ENCODE measurements at places on chromosomes 7 and 10.

DNA sequence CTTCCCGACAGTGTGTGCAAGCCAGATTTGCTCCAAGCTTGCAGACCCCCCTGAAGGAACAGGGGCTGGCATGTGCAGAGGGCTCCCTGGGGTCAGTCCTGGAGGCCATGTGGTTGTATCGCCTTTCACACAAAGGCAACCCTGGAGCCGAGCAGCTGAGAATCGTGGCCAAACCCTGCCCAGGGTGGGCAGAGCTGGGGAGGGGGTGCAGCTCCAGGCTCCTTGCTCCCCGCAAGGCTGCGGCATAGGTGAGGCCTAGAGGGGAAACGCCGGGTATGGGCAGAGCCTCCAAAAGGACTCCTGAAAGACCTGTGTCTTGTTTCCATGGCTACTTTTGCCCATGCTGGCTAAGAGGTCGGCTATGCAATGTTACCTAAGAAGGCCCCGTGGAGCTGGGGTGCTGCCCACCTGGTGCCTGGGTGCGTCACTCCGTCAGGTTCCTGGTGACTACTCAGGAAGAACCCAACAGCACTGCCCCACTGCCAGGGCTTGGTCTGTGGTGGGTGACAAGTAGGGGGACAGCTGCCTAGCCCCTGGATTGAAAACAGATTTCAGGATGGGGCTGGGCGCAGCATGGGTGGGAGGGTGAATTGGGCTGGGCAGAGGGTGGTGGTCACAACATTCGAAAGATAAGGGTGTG lies 171.0 kb upstream of the SHH start:
- peak; percentile 3 for DNase-seq

DNA sequence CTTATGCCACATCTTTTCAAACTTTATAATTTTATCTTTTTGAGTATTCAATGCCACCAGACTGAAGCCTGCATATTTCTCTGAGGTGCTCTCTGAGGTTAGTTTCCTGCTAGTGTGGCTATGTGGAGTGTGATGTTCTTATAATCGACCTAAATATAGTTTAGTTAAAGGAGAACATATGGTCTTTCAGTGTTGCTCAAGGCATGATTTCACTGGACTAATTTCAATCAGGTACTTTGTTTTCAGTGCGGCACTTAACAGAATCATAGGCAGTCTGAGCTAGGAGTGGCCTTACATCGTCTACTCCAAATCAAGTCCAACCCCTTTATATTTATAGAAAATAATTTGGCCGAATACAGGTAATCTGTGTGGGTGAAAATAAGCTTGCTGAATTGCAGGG lies 134.2 kb downstream of the NXPH1 start:
- no peak for DNase-seq

DNA sequence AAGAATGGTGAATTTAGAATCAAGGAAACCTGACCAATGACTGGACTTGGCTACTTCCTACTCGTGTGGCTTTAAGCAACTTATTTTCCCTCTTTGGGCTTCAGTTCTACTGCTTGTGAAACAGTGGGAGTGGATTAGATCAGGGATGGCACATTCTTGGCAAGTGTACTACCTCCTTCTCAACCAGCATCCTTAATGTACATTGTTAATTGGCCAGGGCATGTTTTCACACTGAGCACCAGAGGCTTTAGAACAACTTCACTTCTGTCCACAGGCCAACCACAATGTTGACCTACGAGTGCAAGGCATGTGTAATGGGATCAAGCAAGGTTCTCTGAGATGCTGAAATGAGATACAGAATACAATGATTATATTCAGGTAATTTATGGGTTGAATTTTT lies 315.3 kb downstream of the ADRA2A start:
- DNase-seq, result no peak

GRCh38 chr10:110618230-110618610 lies 25.9 kb upstream of the RBM20 start:
- DNase-seq, result no peak

DNA sequence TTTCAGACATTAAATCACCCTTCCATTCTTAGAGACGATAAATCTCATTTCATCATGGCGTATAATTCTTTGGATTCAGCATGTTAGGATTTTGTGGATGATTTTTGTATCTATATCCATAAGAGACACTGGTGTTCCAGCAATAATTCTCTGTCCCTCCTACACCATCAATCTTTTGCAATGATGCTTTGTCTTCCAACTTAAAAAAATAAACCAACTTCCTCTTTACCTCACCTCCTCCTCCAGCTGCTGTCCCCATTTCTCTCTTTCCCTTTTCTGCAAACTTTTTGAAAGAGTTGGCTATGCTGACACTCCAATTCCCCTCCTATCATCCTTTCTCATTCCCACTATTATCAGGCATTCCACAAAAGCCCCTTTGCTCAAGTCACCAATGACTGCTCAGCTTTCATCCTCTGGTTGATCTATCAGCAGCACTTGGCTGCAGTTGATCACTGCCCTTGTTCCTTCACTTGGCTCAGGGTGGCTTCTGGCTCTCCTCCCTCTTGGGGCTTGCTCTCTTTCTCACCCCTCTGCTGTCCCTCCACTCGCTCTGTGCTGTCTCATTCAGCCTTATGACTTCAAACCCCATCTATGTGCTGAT lies 130.0 kb downstream of the ARHGAP22 start:
- DNase-seq, result no peak

- no peak for DNase-seq
Observed at GRCh38 chr7:155315977-155316376, 18.3 kb downstream of the INSIG1 start.

- DNase-seq, result no peak
Observed at GRCh38 chr7:95200741-95201140, 123.6 kb downstream of the PON1 start.

DNA sequence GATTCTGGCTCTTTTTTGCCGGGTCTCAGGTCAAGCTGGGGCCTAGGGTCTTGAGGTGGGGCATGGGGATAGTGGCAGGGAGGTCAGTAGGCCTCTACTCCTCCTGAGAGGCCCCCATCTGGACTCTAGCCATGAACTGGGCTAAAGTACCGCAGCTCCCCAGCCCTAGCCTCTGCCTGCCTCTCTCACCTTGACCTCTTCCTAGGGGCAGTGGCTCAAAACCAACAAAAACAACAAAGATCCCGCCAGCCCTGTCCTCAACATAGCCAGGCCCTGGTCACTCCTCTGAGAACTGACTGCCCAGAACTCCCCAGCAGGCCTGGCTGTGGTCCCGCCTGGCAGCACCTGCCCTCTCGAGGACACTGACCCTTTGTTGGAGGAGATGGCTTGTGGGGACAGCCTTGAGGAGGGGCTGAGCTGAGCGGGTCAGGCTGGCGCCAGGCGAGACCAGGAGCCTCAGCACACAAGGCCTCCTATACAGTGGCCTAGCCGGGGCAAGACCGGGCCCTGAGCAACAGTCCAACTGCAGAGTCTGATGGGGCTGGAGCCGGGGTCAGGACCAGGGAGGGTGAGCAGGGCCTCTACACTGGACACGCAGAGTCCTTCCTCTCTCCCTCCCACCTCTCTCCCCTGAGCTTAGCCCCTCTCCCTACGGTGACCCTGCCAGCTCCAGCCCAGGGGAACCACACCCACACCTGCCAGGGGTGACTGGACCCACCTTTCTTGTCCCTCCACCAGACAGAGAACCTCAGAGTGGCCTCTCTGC lies 11.6 kb upstream of the PPIF start:
- DNase-seq, result no peak

- no peak for DNase-seq
Observed at GRCh38 chr10:70459774-70460490, 18.5 kb upstream of the NODAL start.

DNA sequence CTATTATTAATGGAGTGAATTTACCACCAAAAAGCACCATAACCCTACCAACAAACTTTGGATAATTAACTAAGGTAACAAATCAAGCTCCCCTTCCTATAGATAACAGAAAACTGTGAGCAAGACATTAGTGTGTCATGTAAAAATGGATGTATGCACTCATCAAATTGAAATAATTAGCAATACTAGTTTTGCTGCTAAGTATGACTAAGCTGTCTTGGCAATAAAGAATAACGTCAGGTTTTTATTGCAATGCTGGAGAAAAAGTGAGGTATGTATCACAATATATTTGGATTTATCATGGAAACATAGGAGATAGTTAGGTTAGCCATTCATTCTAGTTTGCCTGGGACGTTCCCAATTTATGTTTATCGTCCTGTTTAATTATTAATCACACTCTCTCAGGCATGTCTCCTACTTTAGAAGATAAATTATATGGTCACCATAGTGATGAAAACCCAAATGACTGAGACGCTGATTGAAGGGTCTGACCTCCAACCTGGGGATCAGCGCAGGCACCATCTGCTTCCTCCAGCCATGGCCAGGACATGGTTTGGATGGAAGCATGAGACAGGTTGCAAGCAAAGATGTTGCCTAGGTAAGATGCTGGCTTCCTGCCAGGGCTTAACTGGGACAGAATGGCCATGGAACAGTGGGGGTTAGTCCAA lies 125.6 kb downstream of the FANK1 start:
- no peak for DNase-seq

- DNase-seq, result no peak
Observed at GRCh38 chr10:103763374-103764202, 91.8 kb downstream of the SH3PXD2A start.

DNA sequence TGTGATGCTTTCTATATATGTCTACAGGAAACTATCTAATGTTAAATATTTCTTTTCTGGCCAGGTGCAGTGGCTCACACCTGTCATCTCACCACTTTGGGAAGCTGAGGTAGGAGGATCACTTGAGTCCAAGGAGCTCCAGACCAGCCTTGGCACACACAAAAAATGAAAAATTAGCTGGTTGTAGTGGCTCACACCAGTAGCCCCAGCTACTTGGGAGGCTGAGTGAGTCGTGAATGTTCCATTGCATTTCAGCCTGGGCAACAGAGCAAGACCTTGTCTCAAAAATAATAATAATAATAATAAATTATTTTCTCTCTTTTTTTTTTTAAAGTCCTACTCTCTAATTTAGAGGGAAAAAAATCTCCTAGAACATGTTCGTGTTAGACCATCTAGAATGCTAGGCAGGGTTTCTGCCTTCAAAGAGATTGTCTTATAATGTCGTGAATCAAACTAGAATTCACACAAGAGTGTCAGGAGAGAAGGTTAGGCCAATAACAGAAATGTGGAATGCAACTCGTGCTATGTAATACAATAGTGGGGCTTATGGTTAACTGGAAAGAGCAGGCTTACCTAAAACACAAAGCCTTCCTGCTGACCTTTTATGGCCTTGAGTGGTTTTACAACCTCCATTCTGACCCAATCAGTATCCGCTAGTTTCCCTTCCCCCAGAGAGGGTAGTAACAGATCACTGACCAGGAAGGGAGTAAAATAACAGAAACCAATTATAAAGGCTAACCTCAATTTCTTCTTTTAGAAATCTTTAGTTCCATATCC lies 46.3 kb downstream of the MYOF start:
- no peak for DNase-seq

DNA sequence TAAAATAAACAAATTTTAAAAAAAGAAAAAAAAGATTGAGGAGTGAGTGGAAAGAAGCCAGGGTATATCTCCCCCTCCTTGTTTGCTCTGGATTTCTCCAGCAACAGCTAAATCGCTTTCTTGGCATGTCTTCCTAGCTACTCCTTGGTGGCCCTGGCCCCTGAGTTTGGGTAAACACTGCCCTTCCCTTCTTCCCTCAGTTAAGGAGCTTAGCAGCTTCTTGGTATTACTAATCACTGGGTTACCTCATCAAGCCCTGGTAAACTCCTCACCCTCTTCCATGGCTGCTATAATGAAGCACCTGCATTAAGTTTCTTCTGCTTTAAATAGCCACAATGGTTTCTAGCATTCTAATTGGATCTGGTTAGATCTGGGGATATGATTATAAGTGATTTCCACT lies 269.8 kb downstream of the FZD1 start:
- no peak for DNase-seq

DNA sequence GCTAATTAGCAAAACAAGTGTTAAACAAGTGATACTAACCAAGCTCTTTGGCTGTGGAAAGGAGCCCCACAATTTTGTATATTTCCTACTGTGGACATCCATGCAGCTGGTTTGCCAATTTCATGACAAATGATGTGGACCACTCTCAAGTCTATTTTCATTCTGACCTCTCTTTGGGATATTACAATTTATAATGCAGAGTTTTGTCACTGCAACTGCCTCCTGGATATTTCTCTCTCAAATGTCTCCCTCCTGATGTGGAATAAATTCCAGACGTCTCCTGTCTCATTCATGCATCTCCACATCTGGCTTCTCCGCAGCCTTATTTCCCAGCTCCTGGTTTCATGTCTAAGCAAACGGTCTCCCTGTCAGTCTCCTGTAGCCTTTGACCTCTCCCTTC lies 80.6 kb upstream of the RHEB start:
- no peak for DNase-seq

DNA sequence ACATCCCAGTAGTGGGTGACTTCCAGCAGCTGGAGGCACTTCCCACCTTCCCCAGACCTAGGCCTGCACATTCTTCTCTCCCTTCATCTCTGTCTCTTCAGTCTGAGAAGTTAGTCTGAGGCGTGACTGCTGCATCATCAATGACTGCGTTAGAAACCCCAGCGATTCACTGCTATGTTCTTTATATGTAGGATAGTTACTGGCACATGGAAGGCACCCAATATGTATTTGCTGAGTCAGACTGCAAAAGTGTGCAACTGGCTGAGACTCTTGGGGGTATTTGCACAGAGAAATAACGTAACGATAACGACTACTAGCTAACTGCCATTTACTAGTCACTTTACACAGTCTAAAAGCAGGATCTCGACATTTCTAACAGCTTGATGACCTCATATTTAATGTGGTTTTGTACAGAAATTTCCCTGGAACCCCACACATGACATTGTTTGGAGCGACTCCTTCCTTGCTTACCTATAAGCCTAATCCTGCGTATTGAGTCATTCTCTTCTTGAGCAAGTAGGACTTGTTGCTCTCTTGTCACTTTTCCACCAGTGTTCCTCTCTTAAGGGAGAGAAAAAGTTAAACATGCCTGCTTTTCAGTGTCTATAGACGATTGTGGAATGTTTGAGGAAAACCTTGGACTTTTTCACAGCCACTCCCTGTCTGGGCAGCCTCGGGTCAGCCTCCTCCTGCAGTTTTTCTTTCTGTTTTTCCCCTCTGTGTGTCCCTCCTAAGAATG lies 45.5 kb downstream of the THNSL1 start:
- DNase-seq, result no peak

DNA sequence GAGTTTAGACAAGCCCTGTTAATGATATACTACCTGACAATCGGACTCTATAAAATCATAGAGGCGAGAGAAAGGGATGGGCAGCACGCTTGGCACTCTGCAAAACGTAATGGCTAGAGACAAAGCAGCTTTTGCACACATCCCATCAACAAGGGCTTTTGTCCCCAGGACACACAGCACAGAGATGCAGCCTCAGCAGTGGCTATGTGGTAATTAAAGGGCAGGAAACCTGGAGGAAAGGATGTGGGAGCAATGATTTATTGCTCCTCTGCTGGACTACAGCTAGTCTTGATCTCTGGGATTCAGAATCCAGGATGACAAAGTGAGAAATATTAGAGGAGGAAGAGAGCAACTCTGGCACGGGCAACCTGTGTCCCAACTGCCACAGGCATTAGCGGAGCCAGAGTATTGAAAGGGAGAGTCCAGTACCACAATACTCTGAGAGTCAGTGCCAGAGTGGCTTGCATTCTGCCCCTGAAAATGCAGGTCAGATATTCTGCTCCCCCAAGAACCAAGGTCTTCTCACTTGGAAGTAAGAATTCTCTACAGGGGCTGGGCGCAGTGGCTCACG lies 96.5 kb downstream of the ARMH3 start:
- DNase-seq, result no peak

Data from transverse colon (tissue), 4 donors.